Gastroesophageal sphincter (tissue), 4 donors: ENCODE measurements at places on chromosomes 6 and 20. TPM values are rescaled to one million over a fixed set of nuclear protein-coding genes. Genes with fewer than 3 reads are reported as not detected.

GRCh38 chr20:44052166-44052565 is 134.8 kb downstream of the JPH2 start:
- ATAC-seq, result no peak

DNA sequence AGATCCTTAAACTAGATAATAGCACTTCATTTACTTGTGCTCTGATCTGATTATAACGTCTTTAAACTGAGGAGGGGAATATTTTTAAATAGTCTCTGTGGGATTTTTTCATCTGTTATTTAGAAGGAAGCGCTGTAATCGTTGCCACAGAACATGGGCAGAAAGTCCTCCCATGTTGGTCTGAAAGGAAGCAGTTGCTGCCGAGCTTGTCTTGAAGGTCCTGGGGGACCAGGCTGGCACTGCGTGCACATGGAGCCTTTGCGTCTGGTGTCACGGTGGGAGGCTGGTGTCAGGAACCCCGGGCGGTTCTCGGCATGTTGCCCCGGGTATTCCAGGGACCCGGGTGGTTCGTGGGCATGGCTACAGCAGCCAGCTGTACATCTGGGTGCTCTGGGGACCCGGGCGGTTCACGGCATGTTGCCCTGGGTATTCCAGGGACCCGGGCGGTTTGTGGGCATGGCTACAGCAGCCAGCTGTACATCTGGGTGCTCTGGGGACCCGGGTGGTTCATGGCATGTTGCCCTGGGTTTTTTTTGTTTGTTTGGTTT is 11.5 kb downstream of the TPD52L2 start:
- ATAC-seq, result no peak

DNA sequence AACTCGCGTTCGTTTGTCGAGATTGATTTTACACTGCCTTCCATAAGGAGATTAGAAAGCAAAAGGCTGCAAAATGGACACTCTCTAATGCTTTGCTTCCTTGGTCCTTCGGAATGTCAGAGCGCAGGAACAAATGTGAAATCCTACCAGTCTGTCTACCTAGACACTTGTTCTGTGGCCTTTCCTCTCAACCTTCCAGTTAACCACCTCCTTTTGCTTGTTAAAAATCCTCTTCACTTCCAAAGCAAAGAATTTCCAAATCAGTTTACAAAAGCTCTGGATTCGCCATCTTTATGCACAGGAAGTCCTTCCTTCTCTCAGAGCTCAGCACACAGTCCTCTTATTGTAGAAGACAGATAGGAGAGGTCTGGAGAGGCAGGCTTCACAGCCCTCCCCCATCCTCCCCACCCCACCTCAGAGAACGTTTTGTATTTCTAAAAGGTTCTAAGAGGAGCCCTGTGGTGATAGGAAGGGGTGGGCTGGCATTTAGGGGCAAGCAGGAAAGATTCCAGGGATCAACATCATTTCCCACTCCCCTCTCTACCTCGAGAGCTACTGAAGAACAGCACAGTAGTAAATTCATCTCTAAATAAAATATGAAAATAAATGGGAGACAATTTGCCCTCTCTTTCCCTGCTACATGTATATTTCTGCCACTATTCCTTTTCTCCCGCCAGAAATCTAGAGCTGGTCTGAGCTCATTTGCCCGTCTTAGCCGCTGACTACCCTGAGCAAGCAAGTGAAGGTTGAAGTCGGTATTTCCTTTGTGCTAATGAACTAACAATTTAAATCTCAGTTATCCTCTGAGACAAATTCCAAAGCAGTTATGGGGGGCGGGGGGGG is 18.9 kb downstream of the TFAP2A start:
- ATAC-seq, result no peak

DNA sequence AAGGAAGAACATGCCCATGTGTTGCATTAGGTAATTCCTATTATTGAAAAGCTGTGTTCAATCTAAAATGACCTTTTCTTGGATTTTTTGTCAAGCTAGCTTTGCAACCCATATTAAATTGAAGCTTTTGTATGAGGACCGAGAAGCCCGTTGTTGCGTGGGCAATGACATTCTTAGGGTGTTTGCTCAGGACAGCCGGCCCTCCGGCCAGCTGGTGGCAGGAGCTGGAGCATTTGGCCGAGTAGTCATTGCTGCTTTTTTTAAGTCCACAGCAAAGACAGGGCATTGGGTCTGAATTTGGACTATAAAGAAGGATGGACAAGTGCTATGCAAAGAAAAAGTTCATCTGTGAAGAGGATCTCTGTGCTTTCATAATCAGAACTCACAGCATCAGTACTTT is 365.8 kb downstream of the SAMD5 start:
- ATAC-seq, result no peak

- no peak for ATAC-seq
Observed at GRCh38 chr20:50412069-50412468, 98.1 kb upstream of the PTPN1 start.

- no peak for ATAC-seq
Observed at GRCh38 chr6:28589234-28589956, 63.7 kb downstream of the GPX5 start.

HLA-DPB1 gene
- 78.6 TPM for total RNA-seq

GRCh38 chr6:53984163-53984562 is 127.1 kb upstream of the MLIP start:
- no peak for ATAC-seq

PI16 gene
- 48.1 TPM for total RNA-seq

DNA sequence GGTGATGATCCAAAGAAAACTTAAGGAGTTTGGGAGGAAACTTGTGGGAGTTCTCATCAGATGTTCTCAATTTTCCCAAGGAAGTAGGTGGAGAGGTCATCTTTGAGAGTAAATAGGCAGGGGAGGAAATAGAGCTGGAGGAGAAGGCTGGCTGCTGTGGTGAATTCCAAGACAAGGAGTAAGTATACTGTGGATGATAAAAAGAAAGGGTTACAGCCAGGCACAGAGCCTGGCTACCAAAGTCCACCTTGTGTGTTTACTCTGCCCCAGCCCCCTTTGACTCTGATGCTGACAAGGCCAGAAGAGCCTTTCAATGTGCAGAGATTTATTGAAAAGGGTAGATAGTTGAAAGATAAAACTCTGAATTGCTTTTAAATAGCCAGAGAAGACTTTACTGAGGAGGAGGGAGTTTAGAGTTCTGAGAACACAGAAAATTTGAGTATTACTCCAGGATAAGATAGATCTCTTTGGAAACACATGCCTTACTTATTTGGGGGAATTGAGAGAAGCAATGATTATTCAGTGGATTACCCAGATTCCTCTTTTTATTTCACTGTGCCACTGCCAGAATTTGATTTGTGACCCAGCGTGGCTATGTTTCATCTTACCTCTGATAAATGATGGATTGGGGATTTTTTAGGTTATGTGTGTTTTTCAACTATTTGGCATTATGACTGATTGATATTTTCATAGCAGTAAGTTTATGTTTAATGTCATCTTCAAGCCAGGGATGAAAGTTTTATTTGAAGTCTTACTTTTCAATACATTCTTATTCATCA is 182.6 kb upstream of the JAG1 start:
- ATAC-seq, result no peak

DNA sequence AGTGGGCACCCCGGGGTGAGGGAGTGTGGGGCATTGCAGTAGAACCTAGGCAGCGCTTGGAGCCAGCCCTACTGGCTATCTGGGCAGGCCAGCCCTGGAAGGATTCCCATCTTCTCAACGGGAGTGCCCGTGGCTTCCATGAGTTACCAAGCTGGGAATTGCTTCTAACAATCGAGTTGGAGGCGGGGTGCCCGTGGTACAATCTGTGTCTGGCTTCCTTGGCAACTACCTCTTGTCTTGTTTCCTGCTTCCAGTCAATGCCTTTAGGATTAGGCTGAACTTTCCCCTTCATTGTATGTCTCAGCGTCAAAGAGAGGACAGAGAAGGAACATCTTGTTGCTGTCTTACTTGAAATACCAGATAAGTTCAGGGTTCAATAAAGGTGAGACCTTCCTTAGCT is 33.3 kb downstream of the PPP1R14C start:
- no peak for ATAC-seq

CCN6 gene
- not detected for total RNA-seq

DNA sequence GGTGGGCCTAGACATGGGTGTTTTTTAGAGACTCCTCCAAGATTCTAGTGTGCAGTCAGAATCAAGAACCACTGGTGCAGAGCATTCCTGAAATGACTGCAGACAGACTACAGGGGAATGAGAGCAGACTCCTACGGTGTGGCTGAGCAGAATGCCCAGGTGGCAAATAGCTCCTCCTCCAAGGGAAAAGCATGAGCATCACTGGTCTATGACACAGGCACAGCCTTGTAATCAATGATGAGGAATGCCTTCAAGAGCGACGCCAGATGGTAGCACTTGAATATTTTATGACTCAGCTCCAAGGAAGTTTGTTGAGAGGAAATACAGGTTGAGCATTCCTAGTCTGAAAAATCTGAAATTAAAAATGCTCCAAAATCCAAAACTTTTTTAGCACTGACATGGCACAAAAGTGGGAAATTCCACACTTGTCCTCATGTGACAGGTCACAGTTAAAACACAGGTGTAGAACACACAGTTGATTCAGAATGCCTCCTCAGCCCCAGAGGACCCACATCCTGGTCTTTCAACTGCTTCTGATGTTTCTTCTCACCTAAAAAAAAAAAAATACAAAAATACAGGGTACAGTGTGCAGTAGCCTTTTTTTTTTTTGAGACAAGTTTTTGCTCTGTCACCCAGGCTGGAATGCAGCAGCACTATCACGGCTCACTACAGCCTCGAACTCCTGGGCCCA is 10.6 kb upstream of the FAM8A1 start:
- peak; percentile 5 for ATAC-seq

GRCh38 chr6:42978487-42978838 is 518 bp downstream of the PEX6 start:
- peak; percentile 40 for ATAC-seq

CTAGE9 gene
- total RNA-seq, result not detected

GRCh38 chr20:50838322-50838625 is 43.4 kb downstream of the BCAS4 start:
- no peak for ATAC-seq

- no peak for ATAC-seq
Observed at GRCh38 chr6:143482593-143482992, 28.9 kb downstream of the FUCA2 start.

AGER gene
- total RNA-seq, result 1.8 TPM

DNA sequence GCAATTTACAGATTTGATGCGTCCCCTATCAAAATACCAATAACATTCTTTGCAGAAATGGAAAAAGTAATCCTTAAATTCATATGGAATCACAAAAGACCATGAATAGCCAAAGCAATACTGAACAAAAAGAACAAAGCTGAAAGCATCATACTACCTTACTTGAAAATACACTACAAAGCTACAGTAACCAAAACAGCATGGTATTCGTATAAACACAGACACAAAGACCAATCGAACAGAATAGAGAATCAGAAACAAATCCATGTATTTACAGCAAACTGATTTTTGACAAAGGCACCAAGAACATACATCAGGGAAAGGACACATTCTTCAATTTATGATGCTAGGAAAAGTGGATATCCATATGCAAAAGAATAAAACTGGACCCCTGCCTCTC is 206.5 kb upstream of the PDE10A start:
- ATAC-seq, result no peak

GRCh38 chr20:36830791-36831691 is 44.9 kb upstream of the TLDC2 start:
- ATAC-seq, result peak; percentile 55

DNA sequence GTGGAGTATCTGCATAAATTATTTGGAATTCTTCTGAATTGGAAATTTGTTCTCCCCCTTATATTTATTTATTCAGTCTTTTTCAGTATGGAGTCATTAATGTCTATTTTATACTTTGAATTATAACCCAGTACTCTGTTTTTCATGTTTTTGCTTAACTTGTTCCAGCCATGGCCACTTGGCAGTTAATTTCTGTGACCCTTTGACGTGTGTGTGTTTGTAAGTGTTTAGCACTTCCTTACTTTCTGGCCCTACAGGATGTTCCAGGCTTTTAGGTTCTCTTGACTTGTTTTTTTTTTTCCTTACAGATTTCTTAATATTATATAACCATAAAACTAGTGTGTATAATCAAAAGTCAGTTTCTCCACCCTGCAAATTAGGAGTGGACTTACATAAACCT is 24.1 kb downstream of the ENPP1 start:
- no peak for ATAC-seq

GRCh38 chr6:34987506-34987905 is 98.5 kb downstream of the ANKS1A start:
- ATAC-seq, result no peak

GRCh38 chr6:161318456-161318855 is 44.6 kb upstream of the AGPAT4 start:
- ATAC-seq, result no peak

- ATAC-seq, result no peak
Observed at GRCh38 chr6:149909701-149910470, 12.0 kb upstream of the RAET1E start.

- ATAC-seq, result peak; percentile 93
Observed at GRCh38 chr20:407953-408842, at the start of gene RBCK1. Gene RBCK1, plus strand, starts transcription at chr20:408299. Its CDS starts 459 bp downstream, at chr20:408758.

NKX2-2 gene
- total RNA-seq, result not detected

DNA sequence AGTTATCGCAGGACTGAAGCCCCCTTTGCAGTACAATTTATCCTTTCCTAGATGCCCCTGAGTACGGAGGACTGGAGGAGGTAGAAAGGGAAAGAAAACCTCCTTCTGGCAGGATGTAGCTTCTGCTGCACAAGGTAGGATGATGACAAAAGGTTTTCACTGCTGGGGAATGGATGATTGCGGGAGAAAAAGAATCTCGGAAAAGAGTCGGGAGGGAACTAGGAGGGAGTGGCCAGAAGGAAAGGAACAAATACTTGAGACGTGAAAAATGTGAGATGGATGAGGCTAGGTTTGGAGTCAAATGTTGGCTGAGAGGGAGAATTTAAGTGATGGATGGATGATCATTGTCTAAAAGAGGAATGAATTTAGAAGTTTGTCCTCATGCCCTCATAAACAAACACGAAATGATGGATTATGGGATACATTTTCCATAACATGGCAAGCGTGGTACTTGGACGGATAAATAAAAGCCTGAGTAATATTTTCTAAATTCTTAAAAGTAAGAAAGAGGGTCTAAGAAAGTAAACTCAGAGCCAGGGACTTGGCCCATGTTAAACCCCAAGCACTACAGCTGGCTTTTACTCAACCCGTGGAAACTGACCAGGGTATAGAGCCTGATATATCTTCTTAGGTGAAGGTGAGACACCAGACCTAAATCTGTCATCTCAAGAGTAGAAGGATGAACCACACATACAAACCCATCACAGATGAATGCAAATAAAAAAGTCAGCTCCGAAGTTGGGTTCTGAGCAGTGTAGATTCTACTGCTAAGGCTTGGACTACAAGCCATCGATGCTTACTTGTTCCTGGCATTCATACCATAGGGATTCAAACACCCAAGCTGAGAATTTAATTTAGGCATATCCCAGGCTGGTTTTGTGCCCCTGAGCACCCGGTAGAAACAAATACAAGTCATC is 72.4 kb downstream of the HFE start:
- no peak for ATAC-seq

SLC24A3 gene
- total RNA-seq, result 4.5 TPM

DNA sequence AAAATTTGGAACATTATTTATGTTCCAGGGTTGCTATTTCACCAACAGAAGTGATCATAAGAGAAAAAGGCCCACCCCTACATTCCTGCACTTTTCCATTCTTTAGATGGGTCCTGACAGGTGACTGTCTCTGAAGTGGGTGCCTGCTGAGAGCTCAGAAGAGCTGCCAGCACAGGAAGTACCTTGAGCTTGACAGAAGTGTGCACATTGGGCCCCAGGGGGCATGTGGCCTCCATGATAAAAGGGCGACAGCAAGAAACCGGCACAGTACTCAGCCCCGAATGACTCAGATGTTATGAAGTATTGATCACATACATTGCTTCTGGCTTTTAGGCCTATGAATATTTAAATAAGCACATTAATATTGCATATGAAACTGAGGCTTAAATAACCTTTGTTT is 150.4 kb downstream of the PCSK2 start:
- ATAC-seq, result no peak

PSORS1C1 gene
- total RNA-seq, result 0.12 TPM

RGL2 gene
- total RNA-seq, result 53.7 TPM

PRL gene
- not detected for total RNA-seq
